Chondrocyte (in vitro differentiated cells): ENCODE measurements at places on chromosomes 6 and 20. TPM values are rescaled to one million over a fixed set of nuclear protein-coding genes. Genes with fewer than 3 reads are reported as not detected.

RFX6 gene
- total RNA-seq: not detected in 3 replicates

DNA sequence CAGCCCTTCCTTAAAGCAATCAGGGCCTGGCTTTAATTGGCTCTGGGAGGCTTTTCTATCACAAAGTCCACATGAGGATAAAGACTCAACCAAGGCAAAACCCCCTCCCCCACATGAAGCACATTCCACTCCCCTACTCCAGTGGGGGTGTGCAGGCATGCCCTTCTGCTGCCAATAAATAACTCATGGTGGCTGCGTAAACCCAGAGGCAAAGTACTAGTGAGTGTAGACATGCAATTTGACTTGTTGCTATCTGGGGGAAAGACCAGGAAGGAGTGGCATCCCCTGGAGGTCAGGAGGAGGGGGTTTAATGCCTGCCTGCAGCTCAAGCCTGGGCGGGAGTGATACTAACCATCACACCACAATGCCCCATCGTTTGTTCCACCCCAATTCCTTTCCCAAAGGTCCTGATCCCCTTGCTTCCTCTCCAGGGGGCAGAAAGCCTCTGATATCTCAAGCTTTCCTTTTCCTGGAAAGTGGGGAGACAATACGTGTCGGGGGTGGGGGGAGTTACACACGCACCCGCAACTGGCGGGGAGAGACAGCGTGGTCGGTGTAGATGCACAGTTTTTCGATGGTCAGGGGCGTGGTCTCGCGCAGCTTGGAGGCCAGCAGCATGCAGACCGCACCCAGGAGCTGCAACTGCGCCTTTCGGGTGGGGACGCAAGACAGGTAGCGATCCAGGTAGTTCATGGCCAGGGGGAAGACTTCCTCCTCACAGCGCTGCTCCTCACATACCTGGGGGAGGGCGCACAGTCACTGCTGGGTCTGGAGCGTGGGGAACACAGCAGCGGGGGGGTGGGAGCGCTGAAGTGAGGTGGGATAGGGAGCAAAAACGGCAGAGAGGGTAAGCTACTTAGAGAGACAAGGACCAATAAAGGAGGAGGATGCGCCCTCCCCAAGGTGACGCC is 1.5 kb downstream of the CCND3 start:
- H3K27ac ChIP-seq: peak overlapping the region; percentile 78
- peaks cover 3% of the 10 kb centered on the region for H3K36me3 ChIP-seq
- H3K4me1 ChIP-seq: peaks cover 41% of the 10 kb centered on the region
- H3K27me3 ChIP-seq: no peaks in the 10 kb centered on the region

DNA sequence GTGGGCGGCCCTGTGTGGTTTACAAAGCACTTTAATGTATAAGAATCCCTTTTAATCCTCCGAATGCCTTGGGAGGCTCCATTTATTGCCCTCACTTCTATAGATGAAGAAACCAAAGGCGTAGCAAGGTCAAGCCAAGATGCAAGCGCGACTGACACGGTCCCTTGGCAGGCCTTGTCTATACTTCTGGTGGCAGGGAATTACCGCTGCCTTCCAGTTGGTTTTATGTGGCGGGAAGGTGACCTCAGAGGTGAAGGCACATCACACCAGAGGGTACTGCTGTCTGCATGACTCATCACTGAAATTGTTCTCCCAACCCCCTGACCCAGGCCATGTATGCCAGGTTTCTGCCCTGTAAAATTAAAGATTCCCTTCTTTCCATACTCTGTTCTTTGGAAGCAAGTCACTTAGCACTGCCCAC is 36.1 kb upstream of the NAA20 start:
- H3K27ac ChIP-seq: peak overlapping the region; percentile 25
- no peak for DNase-seq
- peaks cover 1% of the 10 kb centered on the region for H3K36me3 ChIP-seq
- peaks cover 58% of the 10 kb centered on the region for H3K4me1 ChIP-seq
- H3K27me3 ChIP-seq: no peaks in the 10 kb centered on the region

DNA sequence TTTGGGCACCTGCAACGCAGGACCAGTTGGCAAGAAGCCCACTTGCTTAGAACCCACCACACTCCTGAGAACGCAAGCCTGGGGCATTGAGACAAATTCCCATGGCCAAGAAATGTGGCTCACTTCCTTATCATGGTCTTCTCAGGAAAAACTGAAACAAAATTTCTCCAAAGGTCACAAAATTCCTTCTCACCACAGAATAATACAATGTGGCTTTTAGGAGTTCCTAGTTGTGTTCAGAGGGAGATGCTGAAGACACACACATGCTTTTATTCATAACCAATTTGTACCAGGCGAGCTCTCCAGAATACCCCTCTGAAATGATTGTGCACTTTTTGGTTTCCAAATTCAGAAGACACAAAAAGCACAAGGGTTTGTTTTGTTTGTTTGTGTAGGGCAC is 31.6 kb downstream of the ADTRP start:
- no peak overlapping the region for H3K27ac ChIP-seq
- DNase-seq: no peak
- no peak overlapping the region for H3K4me3 ChIP-seq
- H3K27me3 ChIP-seq: no peaks in the 10 kb centered on the region
- no peaks in the 10 kb centered on the region for H3K36me3 ChIP-seq
- peaks cover 6% of the 10 kb centered on the region for H3K4me1 ChIP-seq

- no peaks in the 10 kb centered on the region for H3K36me3 ChIP-seq
- DNase-seq: no peak
- no peak overlapping the region for H3K27ac ChIP-seq
- no peaks in the 10 kb centered on the region for H3K27me3 ChIP-seq
Observed at GRCh38 chr6:3940703-3941102, 91.5 kb downstream of the FAM50B start.

DNA sequence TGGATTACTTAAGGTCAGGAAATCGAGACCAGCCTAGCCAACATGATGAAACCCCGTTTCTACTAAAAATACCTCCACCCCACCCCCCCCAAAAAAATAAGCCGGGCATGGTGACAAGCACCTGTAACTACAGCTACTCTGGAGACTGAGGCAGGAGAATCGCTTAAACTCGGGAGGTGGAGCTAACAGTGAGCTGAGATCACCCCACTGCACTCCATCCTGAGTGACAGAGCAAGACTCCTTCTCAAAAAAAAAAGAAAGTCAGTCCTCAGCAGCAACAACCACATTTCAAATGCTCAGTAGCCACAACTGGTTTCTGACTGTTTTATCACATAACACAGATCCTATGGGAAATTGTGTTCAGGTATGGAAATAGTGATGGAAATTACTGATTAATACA is 135.3 kb downstream of the HFE start:
- DNase-seq: no peak
- H3K36me3 ChIP-seq: no peaks in the 10 kb centered on the region

DNA sequence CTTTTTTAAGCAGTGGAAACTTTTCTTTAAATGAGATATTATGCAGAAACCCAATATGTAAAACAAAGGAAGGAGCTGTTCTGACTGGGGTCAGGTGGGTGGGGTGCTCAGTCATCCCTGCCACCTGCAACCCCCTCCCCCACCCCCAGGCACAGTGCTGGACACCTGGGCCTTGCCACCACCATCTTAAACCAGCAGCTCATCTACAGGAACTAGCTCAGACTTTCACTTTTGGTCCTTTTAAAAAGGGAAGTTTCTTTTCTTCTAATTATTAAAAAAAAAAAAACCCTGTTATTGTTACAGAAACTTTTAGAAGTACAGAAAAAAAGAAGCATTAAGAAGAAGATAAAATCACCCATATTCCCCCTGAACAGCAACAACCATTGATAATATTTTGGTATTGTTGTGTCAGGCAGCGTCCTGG is 37.1 kb downstream of the PPP1R16B start:
- no peak overlapping the region for H3K27ac ChIP-seq
- no peaks in the 10 kb centered on the region for H3K36me3 ChIP-seq
- no peak overlapping the region for H3K4me3 ChIP-seq

DNA sequence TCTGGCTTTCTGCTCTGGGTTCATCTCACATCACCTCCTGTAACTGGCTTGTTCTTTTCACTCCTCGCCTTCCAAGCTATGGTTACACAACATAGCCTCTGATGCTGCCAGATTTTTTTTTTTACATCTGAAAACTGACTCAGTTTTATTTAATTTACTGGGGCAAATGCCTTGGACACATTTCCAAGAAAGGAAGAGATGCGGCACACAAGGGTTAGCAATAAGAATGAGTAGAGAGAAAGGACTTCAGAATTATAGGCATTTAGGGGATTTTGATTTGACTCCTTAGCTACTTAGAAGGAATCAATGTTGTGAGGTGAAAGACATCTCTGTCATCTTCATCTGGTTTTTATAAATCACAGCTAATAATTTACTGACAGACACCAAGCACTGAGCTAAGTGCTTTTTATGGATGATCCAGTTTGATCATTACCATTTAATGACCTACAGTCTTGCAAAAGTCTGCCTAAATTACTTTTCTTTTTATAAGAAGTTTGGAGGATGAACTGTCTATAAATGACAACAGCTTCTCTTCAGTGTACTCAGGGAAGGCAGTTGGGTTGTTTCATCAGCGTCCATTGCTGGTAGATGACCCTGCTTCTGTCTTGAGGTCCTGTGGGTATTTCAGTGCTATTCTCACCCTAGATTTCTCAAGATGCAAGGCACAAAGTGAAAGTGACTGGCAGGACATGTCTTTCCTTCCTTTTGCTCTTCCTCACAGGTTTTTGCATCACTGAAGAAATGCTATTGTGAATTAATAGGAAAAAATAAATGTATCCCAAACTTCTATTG is 31.1 kb downstream of the LAMA4 start:
- H3K27ac ChIP-seq: peak overlapping the region; percentile 19
- no peak overlapping the region for H3K4me3 ChIP-seq
- DNase-seq: no peak
- no peaks in the 10 kb centered on the region for H3K27me3 ChIP-seq
- peaks cover under 1% of the 10 kb centered on the region for H3K36me3 ChIP-seq
- H3K4me1 ChIP-seq: peaks cover 26% of the 10 kb centered on the region

- DNase-seq: no peak
- H3K4me3 ChIP-seq: no peak overlapping the region
- no peaks in the 10 kb centered on the region for H3K4me1 ChIP-seq
- no peaks in the 10 kb centered on the region for H3K36me3 ChIP-seq
Observed at GRCh38 chr6:36302227-36302976, 32.5 kb downstream of the PNPLA1 start.

PPIL6 gene
- total RNA-seq: 2.2 to 2.7 TPM (median 2.5 TPM) in 3 replicates

DNA sequence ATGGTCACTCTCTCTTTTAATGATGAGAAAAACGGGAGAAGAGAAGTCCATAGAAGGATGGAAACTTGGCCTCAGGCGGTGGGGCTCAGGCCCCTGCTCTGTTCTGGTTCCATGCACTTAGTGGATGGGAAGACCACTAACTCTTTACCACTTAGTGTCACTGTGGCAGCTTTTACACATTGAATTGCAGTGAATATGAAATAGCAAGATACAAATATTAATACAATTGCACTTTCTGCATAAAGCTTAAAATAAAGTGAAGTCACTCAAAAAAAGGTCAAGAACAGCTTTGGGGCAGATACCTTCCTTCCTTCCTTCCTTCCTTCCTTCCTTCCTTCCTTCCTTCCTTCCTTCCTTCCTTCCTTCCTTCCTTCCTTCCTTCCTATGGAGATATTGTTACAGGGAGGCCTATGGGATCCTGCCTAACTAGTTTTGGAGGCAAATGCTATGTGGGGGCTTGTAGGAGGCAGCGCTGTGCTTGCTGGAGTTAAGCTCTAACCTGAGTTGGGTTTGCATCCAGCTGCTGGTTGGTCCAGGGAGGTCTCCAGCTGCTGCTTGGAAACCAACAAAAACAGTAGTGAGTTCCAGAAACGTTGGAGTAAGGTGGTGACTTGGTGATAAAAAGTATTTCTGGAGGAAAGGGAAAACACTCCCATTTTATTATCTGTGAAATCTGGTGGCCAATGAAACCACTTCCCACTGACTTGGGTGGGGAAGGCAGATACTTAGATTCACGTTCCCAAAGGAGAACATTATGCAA is 62.3 kb upstream of the NKX2-2 start:
- H3K4me3 ChIP-seq: no peak overlapping the region
- no peaks in the 10 kb centered on the region for H3K36me3 ChIP-seq
- DNase-seq: no peak

- H3K27ac ChIP-seq: no peak overlapping the region
- peaks cover 9% of the 10 kb centered on the region for H3K36me3 ChIP-seq
- H3K4me1 ChIP-seq: peaks cover 4% of the 10 kb centered on the region
- no peak for DNase-seq
Observed at GRCh38 chr6:170555305-170555704, 1.1 kb downstream of the TBP start.

DNA sequence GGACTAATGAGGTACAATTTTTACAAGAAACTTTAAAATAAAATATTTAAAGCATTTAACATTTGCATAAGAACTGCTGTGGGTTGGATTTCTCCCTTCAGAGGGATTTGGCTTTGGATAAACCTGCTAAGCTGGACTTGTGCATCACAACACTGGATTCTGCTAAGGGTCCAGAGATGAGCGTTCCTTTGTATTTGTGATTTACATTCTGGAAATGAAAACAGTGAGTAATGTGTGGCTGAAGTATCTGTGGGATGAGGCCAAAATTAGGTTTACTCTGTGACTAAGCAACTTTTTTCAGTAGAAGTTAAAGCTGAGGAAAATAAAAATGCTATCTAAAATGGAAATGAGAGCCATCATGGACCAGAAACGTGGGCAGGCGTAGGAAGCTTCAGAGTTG is 494.3 kb downstream of the EPM2A start:
- H3K4me3 ChIP-seq: no peak overlapping the region
- H3K27me3 ChIP-seq: no peaks in the 10 kb centered on the region
- peaks cover 17% of the 10 kb centered on the region for H3K4me1 ChIP-seq
- no peaks in the 10 kb centered on the region for H3K36me3 ChIP-seq

MMUT gene
- 18.3 to 25.3 TPM (median 18.9 TPM) in 3 replicates for total RNA-seq

GRCh38 chr6:156174031-156174890 is 602.9 kb upstream of the ARID1B start:
- no peak overlapping the region for H3K27ac ChIP-seq
- H3K36me3 ChIP-seq: no peaks in the 10 kb centered on the region
- no peak overlapping the region for H3K4me3 ChIP-seq
- DNase-seq: no peak

PAK5 gene
- total RNA-seq: not detected in 3 replicates

- H3K4me1 ChIP-seq: no peaks in the 10 kb centered on the region
- H3K27me3 ChIP-seq: no peaks in the 10 kb centered on the region
- peaks cover 9% of the 10 kb centered on the region for H3K36me3 ChIP-seq
- DNase-seq: no peak
- H3K27ac ChIP-seq: no peak overlapping the region
- no peak overlapping the region for H3K4me3 ChIP-seq
Observed at GRCh38 chr6:138428944-138429598, 25.0 kb downstream of the HEBP2 start.

DNA sequence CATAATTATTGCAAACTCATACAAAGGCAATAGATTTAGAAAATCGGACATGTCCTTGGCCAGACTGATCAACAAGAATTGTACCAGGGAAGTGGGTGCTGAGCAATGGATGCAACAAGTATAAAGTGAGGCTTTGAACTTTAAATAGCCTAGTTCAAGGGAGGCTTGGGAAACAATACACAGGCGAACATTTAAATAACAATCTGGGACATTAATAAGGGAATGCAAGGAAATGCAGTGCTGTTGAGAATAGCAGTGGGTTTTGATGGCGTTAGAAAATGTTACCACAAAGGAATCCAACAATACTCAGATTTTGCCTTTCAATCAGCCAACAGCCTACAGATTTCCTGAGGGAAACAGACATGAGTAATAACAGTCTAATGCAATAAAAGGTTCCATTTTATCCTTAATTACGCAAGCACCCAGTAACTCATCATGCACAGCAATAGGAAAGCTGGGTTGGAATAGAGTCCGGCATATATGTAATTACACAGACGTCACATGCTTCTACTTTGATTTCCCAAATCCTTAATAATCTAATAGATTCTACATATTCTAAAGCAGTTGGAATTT is 134.6 kb downstream of the PHACTR1 start:
- no peak overlapping the region for H3K4me3 ChIP-seq
- H3K27me3 ChIP-seq: no peaks in the 10 kb centered on the region
- no peak for DNase-seq
- no peak overlapping the region for H3K27ac ChIP-seq
